ENCODE measurements at places on chromosomes 5 and 9.

- no peak for DNase-seq
Observed at GRCh38 chr9:69323861-69324260, 1.2 kb upstream of the ENTREP1 start.

DNA sequence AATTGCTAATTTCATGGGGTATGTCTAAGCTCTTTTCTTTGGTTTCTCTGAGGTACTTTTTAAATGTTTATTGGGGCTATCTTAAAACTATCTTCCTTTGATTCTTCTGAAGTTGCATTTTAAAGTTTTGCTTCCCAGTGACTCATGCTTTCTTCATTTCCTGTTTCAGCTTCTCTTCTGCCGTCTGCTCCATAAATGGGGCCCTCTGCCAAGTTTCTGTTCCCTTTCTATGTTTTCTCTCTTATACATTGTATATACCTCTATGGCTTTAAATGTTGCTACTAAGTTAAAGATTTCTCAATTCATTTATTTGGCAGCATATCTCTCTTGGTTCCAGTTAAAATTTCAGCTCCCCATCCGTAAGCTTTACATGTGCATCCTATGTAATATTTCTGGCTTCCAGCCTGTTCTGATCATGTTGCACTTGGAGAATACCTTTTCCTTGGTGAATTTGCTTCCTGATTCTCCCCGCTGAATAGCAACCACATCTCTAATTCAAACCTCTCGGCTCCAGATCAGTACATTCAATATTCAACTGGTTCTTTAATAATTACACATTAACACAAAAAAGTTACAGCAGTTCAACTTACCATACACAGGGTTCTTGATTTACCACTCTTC is 125.3 kb downstream of the ST8SIA4 start:
- no peak for DNase-seq

GRCh38 chr9:85599540-85600105 is 142.1 kb downstream of the AGTPBP1 start:
- DNase-seq = no peak

- DNase-seq = no peak
Observed at GRCh38 chr5:130126746-130127145, 222.5 kb downstream of the CHSY3 start.

- DNase-seq = no peak
Observed at GRCh38 chr9:129382281-129383018, 204.4 kb upstream of the IER5L start.

GRCh38 chr9:92160786-92161185 is 45.6 kb upstream of the SPTLC1 start:
- no peak for DNase-seq

- DNase-seq = no peak
Observed at GRCh38 chr5:171122372-171122771, 186.7 kb upstream of the TLX3 start.

- no peak for DNase-seq
Observed at GRCh38 chr9:7297521-7297920, 502.1 kb downstream of the DMAC1 start.

DNA sequence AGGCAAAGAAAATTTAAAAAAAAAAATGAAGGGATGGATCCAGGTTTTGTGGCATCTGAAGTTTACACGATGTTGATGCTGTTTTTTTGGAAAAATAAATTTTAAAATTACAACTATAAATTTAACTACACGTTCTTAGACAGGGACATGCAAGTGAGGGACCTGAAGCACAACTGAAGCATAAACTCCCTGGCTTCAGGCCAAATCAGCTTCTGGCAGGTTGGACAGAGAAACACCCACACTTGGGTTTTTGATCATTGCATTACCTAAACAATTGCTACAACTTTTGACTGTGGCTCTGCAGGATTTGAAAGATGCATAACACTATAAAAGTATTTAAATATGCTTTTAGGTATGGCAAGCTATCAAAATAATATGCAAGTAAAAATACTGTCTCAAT is 1318.3 kb upstream of the DMAC1 start:
- DNase-seq = no peak

- no peak for DNase-seq
Observed at GRCh38 chr5:111680737-111681413, 76.1 kb downstream of the NREP start.

GRCh38 chr9:121120386-121120785 is 45.6 kb downstream of the CNTRL start:
- DNase-seq = no peak

DNA sequence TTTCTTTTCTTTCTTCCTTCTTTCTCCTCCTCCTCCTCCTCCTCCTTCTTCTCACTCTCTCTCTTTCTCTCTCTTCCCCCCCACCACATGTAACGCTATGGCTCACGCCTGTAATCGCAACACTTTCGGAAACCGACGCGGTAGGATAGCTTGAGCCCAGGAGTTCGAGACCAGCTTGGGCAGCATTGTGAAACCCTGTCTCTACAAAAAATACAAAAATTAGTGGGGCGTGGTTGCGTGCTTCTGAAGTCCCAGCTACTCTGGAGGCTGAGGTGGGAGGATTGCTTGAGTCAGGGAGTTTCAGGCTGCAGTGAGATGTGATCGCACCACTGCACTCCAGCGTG is 736 bp upstream of the GLDC start:
- no peak for DNase-seq

- no peak for DNase-seq
Observed at GRCh38 chr5:168106008-168106761, 185.3 kb upstream of the WWC1 start.

- DNase-seq = no peak
Observed at GRCh38 chr9:13555989-13556500, 276.6 kb upstream of the MPDZ start.

- no peak for DNase-seq
Observed at GRCh38 chr5:67878933-67879332, 336.6 kb upstream of the PIK3R1 start.

- DNase-seq = no peak
Observed at GRCh38 chr5:160747987-160748386, 104.0 kb downstream of the ATP10B start.

- no peak for DNase-seq
Observed at GRCh38 chr5:91187032-91187431, 196.1 kb downstream of the ARRDC3 start.

GRCh38 chr5:79172269-79172668 is 60.7 kb downstream of the BHMT start:
- no peak for DNase-seq

DNA sequence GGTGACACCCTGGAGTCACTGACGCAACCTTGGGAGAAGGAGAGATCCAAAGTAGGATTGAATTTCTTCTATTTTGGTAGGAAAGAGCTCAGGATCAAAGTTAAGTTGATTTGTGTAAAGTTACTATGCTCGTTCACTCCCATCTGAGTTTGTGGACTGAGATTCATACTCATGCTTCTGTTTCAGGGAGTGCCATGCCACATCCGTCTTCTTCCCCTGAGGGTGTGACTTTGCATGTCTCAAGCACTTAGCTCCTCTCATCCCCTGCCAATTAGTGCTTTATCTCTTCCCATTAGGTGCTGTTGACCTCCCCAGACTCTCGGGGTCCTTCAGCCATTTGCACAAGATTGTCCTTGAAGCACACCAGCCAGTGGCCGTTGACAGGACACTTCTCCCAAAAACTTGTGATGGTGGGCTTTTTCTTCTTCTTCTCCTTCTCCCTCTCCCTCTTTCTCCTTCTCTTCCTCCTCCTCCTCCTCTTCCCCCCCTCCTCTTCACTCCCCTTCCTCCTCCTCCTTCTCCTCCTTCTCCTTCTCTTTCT is 232.2 kb upstream of the KLF4 start:
- DNase-seq = no peak

- DNase-seq = no peak
Observed at GRCh38 chr9:125227761-125228160, 13.4 kb downstream of the HSPA5 start.

DNA sequence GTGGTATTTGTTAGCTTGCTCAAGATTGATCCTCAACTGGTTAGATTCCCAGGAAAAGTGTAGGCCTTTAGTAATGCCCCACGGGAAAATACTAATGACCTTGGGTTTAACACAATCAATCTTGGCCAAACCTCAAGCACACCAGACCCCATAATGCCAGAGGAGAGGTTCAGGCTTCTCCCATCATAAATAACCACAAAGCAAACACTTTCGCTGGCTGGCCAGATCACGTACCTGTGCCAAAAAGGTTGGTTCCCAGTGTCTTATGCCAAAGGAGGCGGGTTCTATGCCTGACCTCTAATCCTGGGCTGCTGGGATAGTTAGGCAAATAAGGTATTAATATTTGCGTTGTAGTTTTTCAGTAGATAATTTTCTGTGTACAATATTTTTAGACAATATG is 379.2 kb upstream of the CDH18 start:
- no peak for DNase-seq

DNA sequence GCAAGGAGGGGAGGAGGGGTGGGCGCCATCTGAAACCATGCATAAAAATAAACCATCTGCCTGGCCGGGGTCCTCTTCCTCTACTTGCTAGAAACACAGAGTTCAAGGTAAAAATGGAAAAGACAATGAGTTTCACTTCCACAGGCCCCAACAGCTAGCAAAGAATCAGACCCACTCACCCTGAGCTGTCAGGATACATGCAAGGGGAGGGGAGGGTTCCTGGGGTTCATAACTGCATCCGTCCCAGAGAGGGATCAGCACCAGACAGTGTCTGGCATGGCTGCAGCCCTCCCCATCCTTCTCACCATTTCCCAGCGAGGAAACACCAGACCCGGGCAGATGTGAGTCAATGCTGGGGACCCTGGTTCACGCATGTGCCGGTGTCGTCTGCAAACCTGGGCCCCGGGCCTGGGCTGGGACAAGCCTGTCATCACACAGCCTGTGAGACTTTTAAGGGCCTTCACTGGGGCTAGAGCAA is 55.4 kb downstream of the SEMA4D start:
- no peak for DNase-seq

DNA sequence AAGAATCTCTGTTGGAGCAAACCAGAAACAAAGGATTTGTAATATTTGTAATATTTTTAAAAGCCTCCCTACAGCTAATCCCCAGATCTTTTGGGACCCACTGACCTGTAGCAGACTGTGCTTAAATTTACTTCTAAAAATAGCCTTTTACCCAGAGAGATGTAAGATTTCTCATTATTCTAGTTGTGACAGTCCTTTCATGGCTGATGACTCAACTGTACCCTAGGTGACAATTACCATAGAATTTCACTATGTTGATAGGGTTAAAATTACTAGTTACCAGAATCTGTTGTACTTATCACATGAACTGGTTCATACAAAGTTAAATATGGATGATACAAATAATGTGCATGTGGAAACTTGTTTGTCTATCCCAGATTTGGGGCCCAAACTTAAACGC is 543.9 kb upstream of the SEMA6A start:
- DNase-seq = no peak
